ENCODE measurements at places on chromosomes 12 and 14.

GRCh38 chr14:21553266-21553665, 26.6 kb downstream of the OR10G3 start:
- no peak for DNase-seq

DNA sequence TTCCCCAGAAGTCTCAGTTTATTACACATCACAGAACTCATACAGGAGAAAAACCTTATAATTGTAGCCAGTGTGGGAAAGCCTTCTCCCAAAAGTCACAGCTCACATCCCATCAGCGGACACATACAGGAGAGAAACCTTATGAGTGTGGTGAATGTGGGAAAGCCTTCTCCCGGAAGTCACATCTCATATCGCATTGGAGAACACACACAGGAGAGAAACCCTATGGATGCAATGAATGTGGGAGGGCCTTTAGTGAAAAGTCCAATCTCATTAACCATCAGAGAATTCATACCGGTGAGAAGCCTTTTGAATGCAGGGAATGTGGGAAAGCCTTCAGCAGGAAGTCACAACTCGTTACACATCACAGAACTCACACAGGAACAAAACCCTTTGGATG, 20.1 kb downstream of the ZNF84 start:
- no peak for DNase-seq

DNA sequence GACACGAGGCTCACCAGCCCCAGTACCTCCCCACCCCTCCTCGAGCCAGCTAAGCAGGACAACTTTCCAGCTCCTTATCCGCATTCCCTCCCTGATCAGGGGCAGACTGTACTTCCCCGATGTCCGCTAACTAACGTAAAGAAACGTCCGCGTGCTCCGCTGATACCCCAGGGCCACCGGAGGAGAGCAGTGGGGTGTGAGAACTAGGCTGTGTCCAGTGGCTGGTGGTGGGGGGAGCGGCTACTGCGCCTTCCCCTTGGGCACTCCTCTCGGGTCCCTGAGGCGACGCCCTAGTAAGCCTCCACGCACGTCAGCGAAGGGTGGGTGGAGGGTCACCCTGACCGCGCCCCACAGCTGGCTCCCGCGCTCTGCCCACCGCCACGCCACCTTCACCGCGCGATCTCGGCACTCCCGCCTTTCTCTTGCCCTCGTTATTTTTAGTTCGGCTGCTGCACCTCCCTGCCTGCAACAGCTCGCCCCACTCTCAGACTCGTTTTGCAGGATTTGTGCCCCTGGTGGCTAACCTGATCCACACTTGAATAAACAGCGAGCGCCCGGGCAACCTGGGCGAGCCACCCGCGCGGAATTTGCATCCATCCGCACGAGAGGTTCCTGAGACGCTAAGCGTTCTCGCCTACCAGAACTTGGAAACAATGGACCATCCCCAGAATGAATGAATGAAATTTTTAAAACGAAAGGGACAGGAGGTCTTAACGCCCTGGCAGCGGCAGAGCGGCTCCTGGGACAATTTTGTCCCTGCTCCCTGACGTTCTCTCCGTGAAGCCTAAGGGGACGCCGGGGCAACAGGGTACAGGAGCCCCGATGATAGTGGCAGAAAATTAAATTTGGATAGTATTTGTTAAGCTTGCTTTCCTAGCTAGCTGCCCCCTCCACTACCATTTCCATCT, 6.9 kb upstream of the BMP4 start:
- DNase-seq = peak; percentile 57

DNA sequence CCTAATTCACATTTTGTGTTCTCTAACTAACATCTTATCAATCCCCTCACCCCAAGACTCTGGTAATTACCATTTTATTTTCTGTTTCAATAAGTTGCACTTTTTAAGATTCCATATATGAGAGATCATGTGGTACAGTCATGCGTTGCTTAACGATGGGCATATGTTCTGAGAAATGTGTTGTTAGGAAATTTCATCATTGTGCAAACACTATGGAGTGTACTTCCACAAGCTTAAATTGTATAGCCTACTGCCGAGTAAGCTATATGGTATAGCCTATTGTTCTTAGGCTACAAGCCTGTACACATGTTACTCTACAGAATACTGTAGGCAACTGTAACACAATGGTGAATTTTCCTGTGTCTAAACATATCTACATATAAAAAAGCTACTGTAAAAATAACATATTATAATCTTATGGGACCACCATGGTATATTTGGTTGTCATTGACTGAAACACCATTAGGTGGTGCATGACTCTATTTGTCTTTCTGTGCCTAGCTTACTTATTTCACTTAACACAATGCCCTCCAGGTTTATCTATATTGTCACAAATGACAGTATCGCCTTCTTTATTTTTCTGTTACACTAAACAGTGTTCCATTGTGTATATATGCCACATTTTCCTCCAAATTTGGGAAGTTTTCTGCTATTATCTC, 473.4 kb upstream of the LMO3 start:
- no peak for DNase-seq

- DNase-seq = no peak
Observed at GRCh38 chr12:62335796-62336195, 75.6 kb downstream of the USP15 start.

- DNase-seq = no peak
Observed at GRCh38 chr12:108484431-108484830, 30.6 kb upstream of the FICD start.

DNA sequence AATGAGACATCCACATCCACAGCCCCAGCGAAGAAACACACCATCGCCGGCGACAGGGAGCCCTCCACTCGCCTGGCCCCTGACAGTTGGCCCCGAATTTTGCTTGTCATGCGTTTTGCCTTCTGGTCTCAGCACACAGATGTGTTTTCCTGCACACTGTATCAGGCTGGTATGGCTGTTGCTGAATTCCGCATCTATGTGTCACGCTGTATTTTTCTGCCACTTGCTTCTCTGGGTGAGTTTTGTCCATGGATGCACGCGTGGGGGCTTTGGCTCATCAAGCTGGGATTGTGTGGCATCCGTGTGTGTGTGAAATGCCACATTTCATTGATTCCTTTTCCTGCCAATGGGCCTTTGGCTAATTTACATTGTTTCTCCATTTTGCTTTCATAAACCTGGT, 26.5 kb downstream of the ARL6IP4 start:
- no peak for DNase-seq

GRCh38 chr12:78645956-78646355, 218.6 kb upstream of the SYT1 start:
- no peak for DNase-seq

DNA sequence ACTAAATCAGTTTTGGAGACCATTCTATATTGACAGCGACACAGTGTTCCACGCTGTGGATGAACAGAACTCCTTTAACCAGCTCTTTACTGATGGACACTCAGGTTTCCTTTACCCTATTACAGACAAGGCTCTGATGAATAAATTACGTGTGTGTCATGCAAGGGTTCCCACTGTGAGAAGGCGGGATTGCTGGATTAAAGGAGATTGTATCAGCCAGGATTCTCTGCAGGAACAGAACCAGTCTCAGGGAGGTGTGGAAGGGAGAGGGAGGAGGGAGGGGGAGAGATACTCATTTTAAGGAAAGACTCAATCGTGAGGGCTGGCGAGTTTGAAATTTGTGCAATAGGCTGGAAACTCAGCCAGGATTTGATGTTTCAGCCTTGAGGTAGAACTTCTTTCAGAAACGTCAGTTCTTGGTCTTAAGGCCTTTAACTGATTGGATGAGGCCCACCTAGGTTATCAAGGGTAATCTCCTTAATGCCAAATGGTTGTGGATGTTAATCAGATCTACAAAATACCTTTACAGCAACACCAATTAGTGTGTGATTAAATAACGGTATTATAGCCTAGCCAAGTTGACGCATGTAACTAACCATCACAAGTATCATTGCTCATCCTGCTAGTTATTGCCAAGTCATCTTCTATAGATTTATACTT, 104.0 kb downstream of the GCH1 start:
- no peak for DNase-seq

GRCh38 chr14:104931771-104932675, 7.3 kb downstream of the PLD4 start:
- peak; percentile 27 for DNase-seq

DNA sequence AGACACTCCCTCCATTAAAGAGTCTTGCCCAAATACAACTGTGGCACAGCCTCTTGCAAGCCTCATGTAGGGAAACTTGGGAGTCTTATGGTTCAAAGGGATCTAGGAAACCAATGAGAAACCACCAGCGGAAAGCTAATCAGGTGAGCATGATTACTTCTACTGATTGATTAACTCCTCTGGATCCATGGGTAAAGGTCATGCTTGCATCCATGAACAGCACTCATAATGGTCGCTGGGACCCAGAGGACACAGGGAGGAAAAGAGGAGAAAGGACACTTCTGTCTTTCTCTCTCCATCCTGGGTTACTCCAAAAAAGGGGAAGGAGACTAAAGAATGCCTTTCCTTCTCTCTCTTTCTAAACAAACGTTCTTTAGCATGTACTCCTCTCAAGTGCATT, 1397.2 kb downstream of the LRFN5 start:
- DNase-seq = no peak

DNA sequence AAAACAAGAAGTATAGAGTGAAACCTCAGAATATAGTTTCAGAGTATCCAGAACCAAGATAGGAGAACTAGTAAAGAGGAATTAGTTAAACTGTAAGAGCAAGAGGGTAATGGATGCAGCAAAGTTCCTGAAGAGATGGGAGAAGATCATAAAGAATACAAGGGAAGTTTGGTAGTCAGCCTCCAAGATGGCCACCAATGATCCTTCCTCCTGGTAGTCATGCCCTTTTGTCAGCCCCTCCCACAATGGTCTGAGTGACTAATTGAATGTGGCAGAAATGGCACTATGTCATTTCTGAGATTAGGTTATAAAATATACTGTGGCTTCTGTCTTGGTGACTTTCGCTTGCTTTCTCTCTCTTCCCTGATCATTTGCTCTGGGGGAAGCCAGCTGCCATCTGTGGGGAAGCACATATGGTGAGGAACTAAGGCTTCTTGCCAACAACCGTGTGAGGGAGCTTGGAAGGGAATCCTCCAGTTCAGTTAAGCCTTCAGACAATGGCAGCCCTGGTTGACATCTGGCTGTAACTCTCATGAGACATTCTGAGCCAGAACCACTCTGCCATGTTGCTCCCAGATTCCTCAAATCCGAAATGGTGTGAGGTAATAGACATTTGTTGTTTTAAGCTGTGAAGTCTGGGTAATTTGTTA, 55.3 kb upstream of the AMN1 start:
- no peak for DNase-seq

GRCh38 chr14:99678198-99678597, 5.9 kb upstream of the CYP46A1 start:
- no peak for DNase-seq

DNA sequence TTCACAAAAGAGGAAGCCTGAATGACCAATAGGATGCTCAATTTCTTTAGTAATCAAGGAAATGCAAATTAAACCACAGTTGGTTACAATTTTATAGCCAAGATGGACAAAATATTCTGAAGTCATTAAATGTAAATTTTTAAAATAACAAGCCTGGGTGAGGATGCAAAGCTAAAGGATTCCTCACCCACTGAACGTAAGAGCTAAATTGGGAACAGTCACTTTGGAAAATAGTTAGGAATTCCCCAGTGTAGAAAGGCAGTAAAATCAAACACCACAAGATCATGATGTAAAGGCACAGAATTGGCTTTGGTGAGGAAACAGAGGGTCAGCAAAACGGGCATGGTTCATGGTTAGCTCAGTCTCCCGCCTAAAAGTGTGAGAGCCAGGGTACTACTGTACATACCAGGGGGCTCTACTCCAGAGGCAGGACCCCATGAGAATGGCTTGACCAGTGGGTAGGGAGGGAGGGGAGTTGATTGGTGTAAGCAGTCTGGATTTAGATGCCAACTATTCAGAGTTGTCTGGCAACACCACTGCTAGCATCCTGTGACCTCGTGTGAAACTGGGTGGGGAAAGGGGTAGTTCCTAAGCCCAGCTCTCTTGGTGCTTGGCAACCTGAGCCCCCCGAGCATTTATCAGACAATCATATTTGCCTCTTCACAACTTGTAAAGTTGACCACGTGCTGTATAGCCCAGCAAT, 213.4 kb upstream of the EGLN3 start:
- no peak for DNase-seq

DNA sequence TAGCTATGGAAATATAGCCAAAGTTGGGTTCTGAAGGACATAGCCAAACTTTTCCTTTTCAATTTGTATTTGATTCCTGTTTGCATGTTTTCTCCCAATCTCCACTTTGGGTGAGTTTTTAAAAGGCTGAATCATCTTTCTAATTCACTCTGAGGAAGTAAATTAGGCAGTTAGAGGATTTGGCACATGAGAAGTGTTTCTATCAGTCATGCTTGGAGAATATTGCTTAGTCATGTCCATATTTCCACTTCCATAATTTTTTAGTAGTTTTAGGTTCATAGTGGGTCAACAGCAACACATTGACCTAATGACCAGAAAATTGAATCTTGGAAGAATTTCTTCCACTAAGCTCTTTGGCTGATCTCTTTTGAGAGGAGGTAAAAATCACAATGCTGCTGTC, 21.8 kb downstream of the IRAK3 start:
- no peak for DNase-seq

GRCh38 chr12:104676636-104677035, 219.9 kb downstream of the CHST11 start:
- DNase-seq = no peak

GRCh38 chr12:38669081-38669480, 236.3 kb downstream of the CPNE8 start:
- no peak for DNase-seq

- DNase-seq = no peak
Observed at GRCh38 chr14:38412654-38413053, 156.8 kb upstream of the CLEC14A start.

- DNase-seq = no peak
Observed at GRCh38 chr12:101858361-101858760, 19.0 kb upstream of the DRAM1 start.

- peak; percentile 38 for DNase-seq
Observed at GRCh38 chr12:53324113-53324778, 2.8 kb upstream of the AAAS start.

- peak; percentile 27 for DNase-seq
Observed at GRCh38 chr14:65019944-65020566, 33.4 kb downstream of the FNTB start.

DNA sequence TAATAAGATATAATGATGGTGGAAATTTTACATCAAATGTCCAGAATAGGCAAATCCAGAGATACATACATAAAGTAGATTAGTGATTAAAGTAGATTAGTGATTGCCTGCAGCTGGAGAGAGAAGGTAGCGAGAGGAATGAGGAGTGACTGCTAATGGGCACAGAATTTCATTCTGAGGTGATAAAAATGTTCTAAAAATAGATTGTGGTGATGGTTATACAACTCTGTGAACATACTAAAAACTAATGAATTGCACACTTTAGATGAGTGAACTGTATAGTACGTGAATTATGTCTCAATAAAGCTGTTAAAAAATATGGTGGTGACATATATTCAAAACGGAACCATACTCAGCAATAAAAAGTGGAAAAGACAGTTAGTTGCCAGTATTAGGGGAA, 41.7 kb downstream of the PPP2R5E start:
- no peak for DNase-seq

DNA sequence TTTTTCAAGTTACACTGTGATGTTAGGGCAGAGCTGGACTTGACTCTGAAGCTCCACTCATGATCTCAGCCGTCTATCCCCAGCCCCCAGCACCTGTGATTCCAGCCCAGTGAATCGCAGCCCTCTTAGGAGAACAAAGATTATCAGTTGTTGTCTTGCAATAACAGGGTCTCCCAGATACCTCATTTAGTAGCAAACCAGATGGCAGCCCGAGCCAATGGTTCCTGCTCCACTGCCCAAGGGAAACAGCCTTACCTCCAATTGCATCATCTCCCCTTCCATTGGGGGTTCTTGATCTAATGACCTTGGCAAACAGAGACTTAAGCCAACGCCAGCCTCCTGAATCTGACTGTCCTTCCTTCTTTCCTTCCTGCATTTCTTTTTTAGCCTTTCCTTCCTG, 371.2 kb downstream of the BCL11B start:
- no peak for DNase-seq

- peak; percentile 85 for DNase-seq
Observed at GRCh38 chr12:6336079-6336888, 5.6 kb downstream of the TNFRSF1A start.

All from endothelial cell (in vitro differentiated cells).